Stimulated activated CD8-positive, alpha-beta memory T cell treated with anti-CD3 and anti-CD28 coated beads, Interleukin-4, amount 100 ng/mL, for 4 hours (primary cell): ENCODE measurements at places on chromosomes 11 and 22.

- no peak for DNase-seq
Observed at GRCh38 chr11:117610045-117610444, 187.0 kb downstream of the DSCAML1 start.

- no peak for DNase-seq
Observed at GRCh38 chr11:95595541-95595940, 194.0 kb downstream of the FAM76B start.

DNA sequence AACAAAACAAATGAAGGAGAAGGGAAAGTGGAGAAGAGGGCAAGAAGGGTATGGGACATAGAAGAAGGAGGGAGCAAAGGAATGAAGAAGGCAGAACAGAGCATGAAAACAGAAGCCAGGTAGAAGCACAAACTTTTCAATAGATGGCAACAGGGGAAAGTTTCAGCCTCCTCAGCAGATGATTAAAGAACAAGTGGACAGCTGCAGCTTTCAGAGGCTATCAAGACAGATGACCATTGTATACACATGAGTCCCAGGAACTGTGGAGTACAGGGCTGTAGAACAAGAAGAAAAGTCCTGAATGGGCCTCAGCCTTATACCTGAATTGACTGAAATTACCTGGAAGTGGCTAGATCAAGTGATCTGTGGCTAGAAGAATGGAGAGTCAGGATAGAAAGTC lies 62.0 kb upstream of the FIBIN start:
- no peak for DNase-seq

DNA sequence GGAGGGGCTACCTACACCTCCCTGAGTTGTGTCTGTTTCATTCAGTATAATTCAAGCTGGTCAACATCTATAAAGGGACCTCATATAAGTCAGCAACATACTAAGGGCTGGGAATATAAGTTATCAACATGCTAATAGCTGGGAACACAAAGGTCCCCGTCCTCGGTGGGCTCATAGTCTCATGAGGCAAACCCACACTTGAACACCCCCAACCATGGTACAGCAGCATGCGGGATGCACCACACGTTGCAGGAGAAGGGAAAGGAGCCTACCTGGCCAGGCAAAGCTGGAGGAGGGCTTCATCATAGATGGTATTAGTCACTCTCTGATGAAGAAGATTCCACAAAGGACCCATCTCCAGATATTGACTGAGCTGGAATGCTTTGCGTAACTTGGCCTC lies 561.8 kb upstream of the B3GAT1 start:
- no peak for DNase-seq

GRCh38 chr22:30158744-30159500 lies 78.7 kb downstream of the HORMAD2 start:
- DNase-seq, result no peak

- DNase-seq, result peak; percentile 12
Observed at GRCh38 chr11:61587541-61587941, 6.7 kb upstream of the SYT7 start.

GRCh38 chr22:37623075-37624016 lies 14.7 kb downstream of the GGA1 start:
- peak; percentile 59 for DNase-seq

- DNase-seq, result no peak
Observed at GRCh38 chr22:31326877-31327276, 19.3 kb downstream of the PATZ1 start.

GRCh38 chr22:33126881-33127280 lies 68.7 kb upstream of the SYN3 start:
- DNase-seq, result no peak

DNA sequence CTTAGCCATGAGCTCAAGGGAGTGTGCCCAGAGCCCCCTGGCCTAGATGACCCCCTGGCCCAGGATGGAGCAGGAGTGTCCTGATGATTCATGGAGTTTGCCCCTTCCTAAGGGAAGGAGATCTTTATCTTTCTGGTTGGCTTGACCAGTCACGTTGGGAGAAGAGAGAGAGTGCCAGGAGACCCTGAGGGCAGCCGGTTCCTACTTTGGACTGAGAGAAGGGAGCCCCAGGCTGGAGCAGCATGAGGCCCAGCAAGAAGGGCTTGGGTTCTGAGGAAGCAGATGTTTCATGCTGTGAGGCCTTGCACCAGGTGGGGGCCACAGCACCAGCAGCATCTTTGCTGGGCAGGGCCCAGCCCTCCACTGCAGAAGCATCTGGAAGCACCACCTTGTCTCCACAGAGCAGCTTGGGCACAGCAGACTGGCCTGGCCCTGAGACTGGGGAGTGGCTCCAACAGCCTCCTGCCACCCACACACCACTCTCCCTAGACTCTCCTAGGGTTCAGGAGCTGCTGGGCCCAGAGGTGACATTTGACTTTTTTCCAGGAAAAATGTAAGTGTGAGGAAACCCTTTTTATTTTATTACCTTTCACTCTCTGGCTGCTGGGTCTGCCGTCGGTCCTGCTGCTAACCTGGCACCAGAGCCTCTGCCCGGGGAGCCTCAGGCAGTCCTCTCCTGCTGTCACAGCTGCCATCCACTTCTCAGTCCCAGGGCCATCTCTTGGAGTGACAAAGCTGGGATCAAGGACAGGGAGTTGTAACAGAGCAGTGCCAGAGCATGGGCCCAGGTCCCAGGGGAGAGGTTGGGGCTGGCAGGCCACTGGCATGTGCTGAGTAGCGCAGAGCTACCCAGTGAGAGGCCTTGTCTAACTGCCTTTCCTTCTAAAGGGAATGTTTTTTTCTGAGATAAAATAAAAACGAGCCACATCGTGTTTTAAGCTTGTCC lies 14.3 kb downstream of the ADORA2A start:
- DNase-seq, result no peak

DNA sequence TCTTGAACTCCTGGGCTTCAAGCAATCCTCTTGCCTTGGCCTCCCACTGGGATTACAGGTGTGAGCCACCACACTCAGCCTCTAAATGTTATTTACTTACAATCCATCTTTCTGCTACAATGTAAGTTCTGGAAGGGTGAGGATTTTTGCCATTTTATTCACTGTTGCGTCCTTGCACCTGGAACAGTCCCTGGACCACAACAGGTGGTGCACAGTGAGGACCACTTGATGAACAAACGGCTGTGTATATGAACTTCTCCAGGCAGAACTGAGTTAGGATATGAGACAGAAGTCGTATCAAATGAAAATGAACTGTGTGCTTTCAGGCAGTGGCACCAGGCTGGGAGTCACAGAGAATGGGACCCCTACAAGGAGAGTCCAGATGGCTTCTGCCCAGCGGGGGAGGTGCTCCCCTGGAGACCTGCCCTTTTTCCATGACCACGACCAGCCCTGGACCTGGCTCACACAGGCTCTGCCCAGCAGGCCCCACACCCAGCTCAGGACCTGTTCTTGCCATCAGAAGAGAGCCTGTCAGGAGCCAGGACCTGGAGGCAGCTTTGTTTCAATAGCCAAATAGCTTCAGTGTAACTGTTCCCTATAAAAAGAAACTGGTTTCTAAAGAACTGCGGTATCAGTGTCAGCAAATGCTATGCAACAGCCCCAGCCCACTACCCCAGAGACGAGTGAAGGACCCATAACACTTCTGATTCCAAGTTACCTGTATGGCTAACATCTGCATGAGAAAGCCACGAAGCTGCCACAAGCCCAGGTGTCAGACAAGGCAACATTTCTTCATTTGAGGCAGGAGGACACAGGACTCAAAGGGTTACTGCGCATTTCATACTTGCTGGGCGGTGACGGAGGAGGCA lies 104.9 kb downstream of the MICAL3 start:
- no peak for DNase-seq

DNA sequence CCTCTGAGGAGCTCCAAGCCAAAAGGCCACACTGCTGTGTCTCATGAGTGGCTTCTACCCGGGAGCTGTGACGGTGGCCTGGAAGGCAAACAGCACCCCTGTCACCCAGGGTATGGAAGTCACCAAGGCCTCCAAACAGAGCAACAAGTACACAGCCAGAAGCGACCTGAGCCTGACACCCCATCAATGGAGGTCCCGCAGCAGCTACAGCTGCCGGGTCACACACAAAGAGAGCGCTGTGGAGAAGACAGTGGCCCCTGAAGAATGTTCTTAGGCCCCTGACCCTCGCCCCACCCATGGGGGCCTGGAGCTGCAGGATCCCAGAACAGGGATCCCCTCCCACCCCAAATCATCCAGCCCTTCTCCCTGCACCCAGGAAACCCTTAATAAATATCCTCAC lies 4.9 kb downstream of the RFPL2 start:
- no peak for DNase-seq

GRCh38 chr11:72981971-72982685 lies 160.0 kb downstream of the FCHSD2 start:
- DNase-seq, result no peak

DNA sequence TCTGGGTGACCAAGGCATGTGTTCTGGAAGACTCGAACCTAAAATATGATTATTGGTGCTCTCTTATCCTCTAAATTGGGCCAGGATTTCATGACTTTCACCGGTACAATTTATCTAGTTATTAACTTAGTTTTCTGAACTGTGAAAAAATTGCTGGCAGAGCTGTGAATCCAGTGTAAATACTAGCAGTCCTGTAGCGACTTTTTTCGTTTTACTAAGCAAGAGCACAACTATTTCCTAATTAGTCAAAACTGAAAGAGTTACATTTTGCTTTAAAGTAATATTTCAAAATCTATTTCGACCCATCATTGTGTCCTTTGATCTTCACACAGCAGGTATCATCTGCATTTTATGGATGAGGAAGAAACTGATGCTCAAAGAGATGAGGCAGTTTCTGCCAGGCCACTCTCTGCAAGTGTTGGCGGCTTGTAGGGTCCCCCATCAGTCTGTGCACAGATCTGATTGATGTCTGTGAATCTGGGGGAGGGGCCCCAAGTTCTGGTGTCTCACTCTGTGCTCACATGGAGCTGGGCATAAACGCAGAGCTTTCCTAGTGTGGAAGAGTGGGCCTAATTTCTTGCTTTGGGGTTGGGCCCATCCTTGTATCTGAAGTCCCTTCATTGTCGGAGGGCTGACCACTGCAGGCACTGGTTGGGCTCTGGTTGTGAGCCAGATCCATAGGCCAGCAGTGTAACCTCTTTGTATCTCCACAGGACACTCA lies 1.4 kb upstream of the TRMT2A start:
- no peak for DNase-seq

GRCh38 chr11:47437746-47438418 lies 11.1 kb downstream of the RAPSN start:
- no peak for DNase-seq
